ENCODE measurements at places on chromosomes 3 and 15.

GRCh38 chr3:48555231-48555948 lies 1.2 kb downstream of the PFKFB4 start:
- no peak for DNase-seq

- DNase-seq = no peak
These were observed 3.6 kb downstream of the CCRL2 start for GRCh38 chr3:46410669-46411068.

- DNase-seq = no peak
These were observed 38.2 kb downstream of the TPM1 start for GRCh38 chr15:63080634-63081250.

GRCh38 chr3:151630035-151630434 lies 103.7 kb upstream of the AADACL2 start:
- DNase-seq = no peak

GRCh38 chr15:61099020-61099810 lies 129.9 kb downstream of the RORA start:
- DNase-seq = no peak

- DNase-seq = no peak
These were observed 53.9 kb downstream of the RLBP1 start for GRCh38 chr15:89167267-89168176.

- peak; percentile 58 for DNase-seq
These were observed 59.8 kb upstream of the KLHL25 start for GRCh38 chr15:85854345-85855097.

- no peak for DNase-seq
These were observed 357.7 kb downstream of the OTOL1 start for GRCh38 chr3:161854232-161854771.

DNA sequence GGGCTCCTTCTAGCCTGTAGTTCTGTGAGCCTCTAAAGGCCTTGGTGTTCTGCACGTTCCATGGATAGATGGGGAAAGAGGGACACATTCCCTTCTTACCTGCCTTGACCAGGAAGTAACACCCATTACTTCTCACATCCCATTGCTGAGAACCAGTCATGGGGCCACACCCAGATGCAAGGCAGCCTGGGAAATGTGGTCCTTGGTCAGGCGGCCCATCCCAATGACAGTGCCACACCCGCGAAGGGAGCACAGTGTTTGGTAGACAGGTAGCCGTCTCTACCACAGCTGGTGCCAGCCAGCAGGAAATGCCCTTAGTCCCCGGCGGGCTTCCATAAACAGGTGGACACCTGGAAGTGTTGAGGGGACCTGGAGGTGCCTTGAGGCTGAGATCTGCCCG lies 23.2 kb upstream of the LCTL start:
- no peak for DNase-seq

DNA sequence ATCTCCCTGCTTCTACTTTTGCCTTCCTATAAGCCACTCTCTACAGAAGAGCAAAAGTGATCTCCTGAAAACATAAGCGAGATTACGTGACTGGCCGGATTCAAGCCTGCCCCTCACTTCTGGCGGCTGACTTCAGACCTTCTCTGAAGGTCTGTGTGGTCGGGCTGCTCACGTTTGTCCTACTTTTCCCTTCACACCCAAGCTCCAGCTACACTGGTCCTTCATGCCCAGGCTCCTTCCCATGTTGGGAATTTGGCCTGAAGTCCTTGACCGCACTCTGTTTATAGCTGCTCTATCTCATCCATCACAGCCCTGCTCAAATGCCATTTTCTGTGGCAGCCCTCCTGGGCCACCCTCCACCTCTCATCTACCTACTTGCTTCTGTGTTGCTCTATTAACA lies 6.7 kb upstream of the PLA2G4E start:
- no peak for DNase-seq

GRCh38 chr15:52653431-52653964 lies 25.7 kb downstream of the ATOSA start:
- peak; percentile 99 for DNase-seq

- DNase-seq = no peak
These were observed 629.1 kb downstream of the TBL1XR1 start for GRCh38 chr3:176568189-176568588.

GRCh38 chr15:68186671-68187397 lies 18.3 kb downstream of the CALML4 start:
- no peak for DNase-seq

DNA sequence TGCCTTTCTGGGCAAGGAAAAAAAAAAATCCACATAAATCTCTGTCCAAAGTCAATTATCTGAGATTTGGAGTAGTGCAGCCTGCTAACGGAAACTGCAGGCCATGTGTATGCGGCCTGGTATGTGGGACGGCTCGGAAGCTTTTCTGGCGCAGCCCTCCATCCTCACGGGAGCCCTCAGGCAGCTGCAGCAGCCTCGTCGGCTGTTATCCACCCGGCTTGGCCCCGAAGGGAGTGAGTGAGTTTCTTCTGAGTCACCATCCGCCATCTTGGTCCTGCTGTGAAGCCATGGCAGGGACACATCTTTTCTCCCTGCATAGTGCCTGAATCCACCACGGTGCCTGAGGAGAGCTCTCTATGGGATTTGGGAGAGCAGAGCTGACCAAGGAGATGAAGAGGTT lies 62.8 kb downstream of the POLR2M start:
- no peak for DNase-seq

DNA sequence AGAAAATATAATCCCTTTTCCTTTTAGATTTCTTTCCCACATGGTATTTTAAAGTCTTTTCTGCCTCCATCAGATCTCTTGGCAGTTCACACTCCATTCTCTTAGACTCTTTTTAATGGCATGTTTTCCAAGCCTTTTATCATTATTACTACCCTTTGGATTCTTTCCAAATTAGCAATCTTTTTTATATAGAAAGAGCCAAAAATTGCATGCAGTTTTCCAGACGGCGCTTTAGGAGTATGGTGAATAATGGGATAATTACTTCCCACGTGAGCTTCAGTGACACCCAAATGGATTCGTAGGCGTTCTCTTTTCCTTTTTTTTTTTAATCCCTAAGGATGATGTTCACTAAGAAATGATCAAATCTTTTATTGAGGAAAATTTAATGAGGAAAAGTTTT lies 354.8 kb upstream of the DNAJC19 start:
- DNase-seq = no peak

GRCh38 chr15:99138491-99138982 lies 33.7 kb downstream of the SYNM start:
- no peak for DNase-seq

- no peak for DNase-seq
These were observed 597 bp downstream of the P2RY12 start for GRCh38 chr3:151383956-151384355.

GRCh38 chr3:188126934-188127333 lies 27.0 kb upstream of the LPP start:
- no peak for DNase-seq

- DNase-seq = no peak
These were observed 4.8 kb downstream of the PLCB2 start for GRCh38 chr15:40302981-40303380.

- no peak for DNase-seq
These were observed 4.6 kb downstream of the TADA3 start for GRCh38 chr3:9787714-9788113.

GRCh38 chr3:94064243-94064860 lies 1.5 kb downstream of the NSUN3 start:
- DNase-seq = no peak

GRCh38 chr3:152849996-152850578 lies 15.2 kb downstream of the P2RY1 start:
- DNase-seq = no peak

DNA sequence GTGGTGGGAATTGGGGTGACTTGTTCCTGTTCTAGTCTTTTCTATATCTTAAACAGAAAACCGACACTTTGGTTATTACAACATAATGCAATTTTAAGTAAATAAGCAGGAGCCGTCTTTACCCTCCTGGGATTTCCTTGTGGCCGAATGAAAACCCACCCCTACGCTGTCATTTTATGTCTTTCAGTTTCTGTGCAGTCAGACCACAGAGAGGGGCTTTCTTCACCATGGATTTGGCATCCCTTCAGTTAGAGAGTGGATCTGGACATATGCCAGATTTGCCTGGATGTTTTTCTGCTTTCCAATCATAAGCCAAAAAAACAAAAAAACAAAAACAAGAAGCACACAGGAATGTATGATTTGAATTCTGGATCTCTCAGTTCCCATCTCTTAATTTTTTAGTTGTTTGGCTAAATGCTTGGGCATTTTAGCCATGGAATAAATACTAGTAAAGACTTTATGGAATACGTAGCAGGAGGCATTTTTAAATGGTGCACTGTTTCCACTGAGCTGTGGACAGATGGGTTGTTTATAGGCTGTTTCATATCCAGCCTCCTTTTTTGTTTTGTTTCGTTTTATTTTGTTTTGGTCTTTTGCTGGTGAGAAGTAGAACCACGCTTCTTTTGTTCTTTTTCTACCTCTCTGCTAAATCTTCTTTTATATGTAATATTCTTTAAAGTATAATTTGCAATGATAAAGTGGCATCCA lies 272.9 kb downstream of the FEZF2 start:
- no peak for DNase-seq

DNA sequence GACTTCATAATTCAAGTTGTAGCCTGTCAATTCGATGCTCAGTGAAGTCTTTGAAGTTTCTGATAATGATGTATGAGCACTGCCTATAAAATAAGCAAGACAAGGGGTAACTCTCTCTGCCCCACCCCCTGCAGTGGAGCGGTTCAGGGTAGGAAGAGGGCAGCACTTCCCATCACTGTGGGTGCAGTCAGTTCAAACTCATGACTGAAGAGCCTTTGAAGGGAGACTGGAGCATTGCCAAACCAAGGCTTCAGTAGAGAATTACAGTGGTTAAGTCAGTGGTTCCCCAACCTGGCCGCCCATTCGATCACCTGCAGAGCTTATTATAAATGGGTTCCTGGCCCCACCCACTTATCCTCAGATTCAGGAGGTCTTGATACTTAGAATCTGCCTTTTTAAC lies 190.6 kb downstream of the SHQ1 start:
- DNase-seq = no peak

DNA sequence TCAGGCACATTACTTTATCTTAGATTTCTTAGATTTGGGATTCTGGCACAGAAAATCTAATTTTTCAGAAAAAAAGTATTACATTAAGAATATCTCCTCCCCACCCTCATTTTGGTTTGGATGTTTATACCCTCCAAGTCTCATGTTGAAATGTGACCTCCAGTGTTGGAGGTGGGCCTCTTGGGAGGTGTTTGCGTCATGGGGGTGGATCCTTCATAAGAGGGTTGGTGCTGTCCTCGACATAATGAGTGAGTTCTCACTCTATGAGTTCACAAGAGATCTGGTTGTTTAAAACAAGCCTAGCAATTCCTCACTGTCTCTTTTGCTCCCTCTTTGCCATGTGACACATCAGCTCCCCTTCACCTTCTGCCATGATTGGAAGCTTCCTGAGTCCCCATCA lies 45.6 kb upstream of the WWTR1 start:
- no peak for DNase-seq

- peak; percentile 86 for DNase-seq
These were observed 31.6 kb downstream of the PRKCD start for GRCh38 chr3:53192608-53193007.

DNA sequence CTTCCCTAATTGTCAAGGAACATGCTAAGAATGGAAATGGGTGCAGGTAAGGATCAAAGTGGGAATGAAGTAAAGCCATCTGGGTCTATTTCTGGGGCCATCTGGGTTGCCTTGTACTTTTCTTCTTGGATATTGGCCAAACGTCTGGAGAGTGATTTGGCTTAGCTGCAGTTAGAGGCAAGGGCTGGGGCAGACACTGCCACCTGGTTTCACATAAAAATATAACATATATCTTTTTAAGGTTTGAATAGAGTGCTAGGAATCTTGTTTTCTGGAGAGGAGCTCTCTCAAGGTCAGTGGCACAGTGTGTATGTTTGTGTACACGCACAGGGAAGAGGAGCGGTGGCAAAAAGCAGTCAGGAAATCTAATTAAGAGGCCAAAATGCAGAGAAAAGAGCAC lies 24.7 kb upstream of the EOMES start:
- DNase-seq = no peak

GRCh38 chr3:156273111-156273694 lies 152.8 kb downstream of the KCNAB1 start:
- DNase-seq = no peak
